Stomach (tissue), 19 donors: ENCODE measurements at places on chromosomes 6 and 20. TPM values are rescaled to one million over a fixed set of nuclear protein-coding genes. Genes with fewer than 3 reads are reported as not detected.

The PTK7 gene
- 28.8 TPM for total RNA-seq

The LINC00237 gene
- not detected for total RNA-seq

The ENPP5 gene
- total RNA-seq = 6.4 TPM

The SRC gene
- total RNA-seq = 31.6 TPM

The TNXB gene
- total RNA-seq = 45.4 TPM

The IPCEF1 gene
- total RNA-seq = not detected

The CABLES2 gene
- total RNA-seq = 1.4 TPM

The DNAH8 gene
- total RNA-seq = not detected

The MPIG6B gene
- not detected for total RNA-seq

DNA sequence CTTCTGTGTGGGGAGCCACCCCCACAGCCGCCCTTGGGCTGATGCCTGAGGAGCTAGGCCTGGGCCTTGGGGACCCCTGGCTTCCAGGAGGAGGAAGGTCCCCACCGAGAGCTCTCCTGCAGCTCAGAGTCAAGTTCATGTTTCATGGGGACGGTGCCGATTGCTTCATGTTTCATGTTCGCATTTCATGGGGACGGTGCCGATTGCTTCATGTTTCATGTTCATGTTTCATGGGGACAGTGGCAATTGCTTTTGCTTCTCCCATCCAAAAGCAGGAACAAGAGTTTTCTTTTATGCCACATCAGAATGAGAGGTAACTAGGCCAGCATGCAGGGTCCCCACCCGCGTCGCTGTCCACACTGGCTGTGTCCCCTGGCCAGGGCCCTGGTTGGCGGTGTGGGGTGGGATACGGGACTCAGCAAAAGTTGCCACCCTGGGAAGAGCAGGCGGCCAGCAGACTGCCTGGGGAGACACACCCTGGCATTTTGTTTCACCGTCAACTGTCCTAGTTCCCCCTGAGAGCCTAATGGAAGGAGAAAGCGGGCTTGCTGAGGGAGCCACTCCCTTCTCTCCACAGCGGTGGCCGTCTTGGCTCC is 46.0 kb downstream of the DACT2 start:
- peaks cover 25% of the 10 kb centered on the region for H3K4me1 ChIP-seq
- peak overlapping the region; percentile 6 for H3K4me3 ChIP-seq
- no peak for DNase-seq

- no peaks in the 10 kb centered on the region for H3K27me3 ChIP-seq
- H3K36me3 ChIP-seq = no peaks in the 10 kb centered on the region
- peak; percentile 6 for DNase-seq
- no peak overlapping the region for H3K4me3 ChIP-seq
Observed at GRCh38 chr6:153941768-153942167, 97.3 kb upstream of the OPRM1 start.

DNA sequence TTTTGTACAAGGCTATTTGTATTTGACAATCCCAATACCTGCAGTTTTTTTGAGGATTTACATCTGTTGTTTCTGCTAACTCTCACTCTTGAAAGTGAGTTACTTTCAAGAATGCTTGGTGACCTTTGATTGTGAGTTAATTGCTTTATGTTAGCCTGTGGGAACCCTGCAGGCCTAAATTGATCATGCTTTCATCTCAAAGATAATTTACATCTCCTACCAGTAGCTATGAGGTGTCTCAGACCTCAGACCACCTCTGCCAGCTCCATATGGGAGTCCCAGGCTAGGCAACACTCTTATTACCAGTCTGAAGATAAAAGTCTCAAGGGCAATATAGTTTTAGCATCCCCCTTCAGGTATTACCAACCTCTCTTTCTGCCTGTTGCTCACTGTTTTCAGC is 116.4 kb upstream of the THEMIS start:
- H3K36me3 ChIP-seq = no peaks in the 10 kb centered on the region
- H3K4me1 ChIP-seq = no peaks in the 10 kb centered on the region
- no peak overlapping the region for H3K4me3 ChIP-seq
- no peaks in the 10 kb centered on the region for H3K27me3 ChIP-seq
- H3K27ac ChIP-seq = no peak overlapping the region
- no peak for DNase-seq

GRCh38 chr6:67886036-67886707 is 748.9 kb upstream of the ADGRB3 start:
- DNase-seq = no peak
- no peak overlapping the region for H3K27ac ChIP-seq
- no peaks in the 10 kb centered on the region for H3K36me3 ChIP-seq
- H3K4me3 ChIP-seq = no peak overlapping the region
- H3K4me1 ChIP-seq = no peaks in the 10 kb centered on the region

- H3K4me1 ChIP-seq = no peaks in the 10 kb centered on the region
- no peak overlapping the region for H3K27ac ChIP-seq
- no peak for DNase-seq
- H3K27me3 ChIP-seq = no peaks in the 10 kb centered on the region
Observed at GRCh38 chr20:22827916-22828315, 207.2 kb upstream of the SSTR4 start.

- H3K36me3 ChIP-seq = peaks cover 3% of the 10 kb centered on the region
- peaks cover 41% of the 10 kb centered on the region for H3K4me1 ChIP-seq
- DNase-seq = peak; percentile 43
- no peak overlapping the region for H3K27ac ChIP-seq
Observed at GRCh38 chr6:142155895-142156757, 9.1 kb downstream of the VTA1 start.

DNA sequence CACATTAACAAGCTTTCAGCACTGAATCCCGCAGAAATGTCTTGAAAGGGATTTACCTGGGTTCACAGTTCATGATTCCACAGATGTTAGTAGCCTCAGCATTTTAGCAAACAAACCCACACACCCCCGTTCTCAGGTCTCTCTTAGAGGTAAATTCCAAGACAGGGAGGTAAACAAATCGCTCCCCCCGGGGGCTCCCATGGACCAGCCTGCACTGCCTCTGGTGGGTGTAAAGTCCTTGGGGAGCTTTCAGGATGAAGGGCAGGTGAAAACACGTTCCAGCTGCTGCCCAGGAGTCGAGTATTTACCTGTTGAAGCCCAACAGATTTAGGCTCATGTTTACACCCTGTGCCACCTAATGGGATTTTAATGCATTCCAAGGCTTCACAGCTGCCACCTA is 187.0 kb upstream of the FOXQ1 start:
- no peaks in the 10 kb centered on the region for H3K4me1 ChIP-seq
- no peaks in the 10 kb centered on the region for H3K36me3 ChIP-seq
- DNase-seq = no peak
- no peak overlapping the region for H3K4me3 ChIP-seq
- H3K27ac ChIP-seq = no peak overlapping the region
- no peaks in the 10 kb centered on the region for H3K27me3 ChIP-seq

- H3K4me1 ChIP-seq = peaks cover 12% of the 10 kb centered on the region
- H3K36me3 ChIP-seq = no peaks in the 10 kb centered on the region
- H3K27me3 ChIP-seq = no peaks in the 10 kb centered on the region
- no peak overlapping the region for H3K27ac ChIP-seq
- H3K4me3 ChIP-seq = no peak overlapping the region
- DNase-seq = no peak
Observed at GRCh38 chr6:37668251-37668650, 29.4 kb downstream of the MDGA1 start.

GRCh38 chr6:45574885-45575284 is 197.2 kb upstream of the SUPT3H start:
- peaks cover 4% of the 10 kb centered on the region for H3K4me1 ChIP-seq
- H3K4me3 ChIP-seq = no peak overlapping the region
- no peak for DNase-seq

GRCh38 chr20:49275636-49276035 is 2.2 kb downstream of the ZNFX1 start:
- no peaks in the 10 kb centered on the region for H3K27me3 ChIP-seq
- H3K36me3 ChIP-seq = peaks cover 64% of the 10 kb centered on the region
- H3K27ac ChIP-seq = peak overlapping the region; percentile 98
- DNase-seq = no peak
- peak overlapping the region; percentile 87 for H3K4me3 ChIP-seq

- H3K36me3 ChIP-seq = no peaks in the 10 kb centered on the region
- peaks cover 10% of the 10 kb centered on the region for H3K4me1 ChIP-seq
- DNase-seq = no peak
- H3K27ac ChIP-seq = no peak overlapping the region
- no peaks in the 10 kb centered on the region for H3K27me3 ChIP-seq
Observed at GRCh38 chr6:154197196-154197860, 158.3 kb downstream of the OPRM1 start.

DNA sequence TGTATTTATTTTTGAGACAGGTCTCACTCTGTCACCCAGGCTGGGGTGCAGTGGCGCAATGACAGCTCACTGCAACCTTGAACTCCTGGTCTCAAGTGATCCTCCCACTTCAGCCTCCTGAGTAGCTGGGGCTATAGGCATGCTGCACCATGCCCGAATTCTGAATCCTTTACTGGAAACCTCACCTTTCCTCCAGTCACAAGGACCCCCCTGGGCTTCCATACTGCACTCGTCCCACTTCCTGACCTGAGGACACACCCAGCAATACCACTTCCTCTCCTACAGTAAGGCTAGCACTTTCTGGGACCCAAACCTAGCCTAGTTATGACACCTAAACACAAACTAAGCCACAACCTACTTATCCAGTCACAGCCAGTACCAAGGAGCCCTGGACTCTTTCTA is 68.2 kb downstream of the FAM217A start:
- H3K27ac ChIP-seq = no peak overlapping the region
- H3K4me3 ChIP-seq = no peak overlapping the region
- H3K27me3 ChIP-seq = no peaks in the 10 kb centered on the region
- H3K36me3 ChIP-seq = peaks cover 5% of the 10 kb centered on the region

DNA sequence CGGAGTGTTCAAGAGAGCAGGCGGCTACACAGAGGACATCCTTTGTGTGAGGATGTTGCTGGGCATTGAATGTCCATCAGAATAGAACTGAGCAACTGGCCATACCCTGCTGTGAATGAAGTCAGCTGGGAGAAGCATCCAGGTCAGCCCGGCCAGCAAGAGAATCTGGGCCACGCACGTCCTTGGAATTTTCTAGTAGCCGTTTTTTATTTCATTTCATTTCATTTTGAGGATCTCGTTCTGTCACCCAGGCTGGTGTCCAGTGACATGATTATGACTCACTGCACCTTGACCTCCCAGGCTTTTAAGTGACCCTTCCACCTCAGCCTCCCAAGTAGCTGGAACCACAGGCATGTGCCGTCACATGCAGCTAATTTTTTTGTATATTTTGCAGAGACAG is 97.9 kb downstream of the SSR1 start:
- H3K4me3 ChIP-seq = no peak overlapping the region
- no peak overlapping the region for H3K27ac ChIP-seq
- DNase-seq = no peak

DNA sequence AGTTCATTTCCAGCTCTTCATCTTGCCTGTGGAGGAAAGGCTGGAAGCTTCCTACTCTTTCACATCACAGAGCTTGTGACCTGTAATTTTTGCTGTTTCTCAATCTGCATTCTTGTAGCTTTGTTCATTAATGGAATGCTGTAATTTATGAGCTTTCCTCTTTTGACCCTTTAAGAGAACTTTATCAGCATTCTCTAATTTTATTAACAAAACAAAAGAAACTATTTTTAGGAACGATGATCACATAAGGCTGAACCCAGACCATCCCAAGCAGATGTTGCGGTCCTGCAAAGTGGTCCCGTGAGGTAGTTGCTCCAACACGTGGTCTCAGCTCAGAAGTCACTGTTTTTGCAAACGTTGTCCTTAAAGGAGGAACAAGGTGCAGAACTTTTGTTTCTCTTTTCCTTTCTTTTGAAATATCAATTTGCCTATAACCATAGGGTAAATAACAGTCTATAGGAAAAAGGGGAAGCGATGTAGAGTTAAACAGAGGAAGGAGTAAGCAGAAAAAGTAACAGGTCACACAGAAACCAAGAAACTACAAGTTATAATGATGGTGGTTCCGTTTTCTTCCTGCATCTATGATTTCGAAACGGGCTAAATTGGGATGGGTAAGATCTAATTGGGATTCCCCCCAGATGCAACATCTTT is 121.3 kb upstream of the PHACTR1 start:
- H3K4me1 ChIP-seq = peaks cover 9% of the 10 kb centered on the region
- no peak overlapping the region for H3K4me3 ChIP-seq
- no peaks in the 10 kb centered on the region for H3K27me3 ChIP-seq
- H3K36me3 ChIP-seq = no peaks in the 10 kb centered on the region
- H3K27ac ChIP-seq = no peak overlapping the region

DNA sequence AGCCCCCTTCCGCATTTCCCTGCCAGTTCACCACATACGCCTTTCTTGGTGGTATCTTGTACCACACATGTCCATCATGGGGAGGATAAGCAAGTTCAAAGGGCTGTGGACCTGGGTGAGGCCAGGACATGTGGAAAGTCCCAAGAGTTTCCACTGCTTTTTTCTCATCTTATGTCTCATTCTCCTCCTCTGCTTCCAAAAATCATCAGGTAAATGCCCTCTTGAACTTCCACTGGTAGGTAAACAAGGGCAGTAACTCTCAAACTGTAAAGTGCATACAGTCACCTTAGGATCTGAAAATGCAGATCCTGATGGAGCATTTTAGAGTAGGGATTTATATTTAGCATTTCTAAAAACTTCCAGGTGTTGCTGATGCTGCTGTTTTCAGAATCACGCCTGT is 7.9 kb upstream of the SIRT5 start:
- H3K4me3 ChIP-seq = no peak overlapping the region
- no peaks in the 10 kb centered on the region for H3K36me3 ChIP-seq
- no peak overlapping the region for H3K27ac ChIP-seq
- no peak for DNase-seq
- H3K27me3 ChIP-seq = no peaks in the 10 kb centered on the region

GRCh38 chr20:10771435-10772140 is 97.8 kb upstream of the JAG1 start:
- no peak for DNase-seq
- no peak overlapping the region for H3K4me3 ChIP-seq
- H3K36me3 ChIP-seq = no peaks in the 10 kb centered on the region
- no peak overlapping the region for H3K27ac ChIP-seq
- no peaks in the 10 kb centered on the region for H3K27me3 ChIP-seq
- H3K4me1 ChIP-seq = no peaks in the 10 kb centered on the region

DNA sequence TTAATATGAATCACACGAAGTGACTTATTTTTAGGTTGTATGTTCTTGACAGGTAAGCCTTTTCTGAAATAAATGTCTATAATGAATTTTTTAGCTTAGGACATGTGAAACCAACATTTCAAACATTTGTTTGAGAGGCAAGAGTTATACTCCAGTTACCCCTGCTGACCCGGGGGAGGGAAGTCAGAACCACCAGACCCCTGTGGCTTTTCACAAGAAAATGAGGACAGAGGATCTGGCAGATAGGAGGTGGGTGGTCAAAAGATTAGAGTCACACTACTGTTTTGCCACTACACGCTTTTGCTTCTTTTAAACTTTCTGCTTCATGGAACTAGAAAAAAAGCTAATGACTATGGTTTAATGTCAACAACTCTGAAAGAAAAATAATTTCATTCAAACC is 27.5 kb upstream of the ADGRF4 start:
- no peaks in the 10 kb centered on the region for H3K27me3 ChIP-seq
- H3K4me1 ChIP-seq = peaks cover 4% of the 10 kb centered on the region
- H3K27ac ChIP-seq = no peak overlapping the region
- DNase-seq = no peak
